Gastroesophageal sphincter (tissue), 4 donors: ENCODE measurements at places on chromosomes 3 and 15. TPM values are rescaled to one million over a fixed set of nuclear protein-coding genes. Genes with fewer than 3 reads are reported as not detected.

The FMN1 gene
- total RNA-seq, result 5.1 TPM

The SH2D7 gene
- total RNA-seq, result not detected

DNA sequence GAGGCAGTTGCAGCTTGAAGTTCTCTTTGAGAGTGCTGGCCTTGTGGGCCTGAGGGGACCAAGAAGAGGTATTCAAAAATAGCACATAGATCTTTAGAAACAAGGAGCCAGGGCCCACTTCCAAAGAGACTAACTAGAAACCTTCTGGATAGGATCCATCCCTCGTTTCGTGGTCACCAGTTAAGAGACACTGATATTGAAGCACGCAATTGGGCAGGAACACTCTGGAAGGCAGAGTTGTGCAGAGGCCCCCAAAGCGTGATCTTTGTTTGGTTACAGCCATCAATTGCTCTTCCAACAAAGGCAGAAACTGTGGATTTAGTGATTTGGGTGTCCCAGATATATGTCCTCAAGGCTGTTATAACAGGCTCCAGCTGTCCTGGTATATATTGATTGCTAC lies 46.7 kb upstream of the ACAN start:
- ATAC-seq, result no peak

The DNAH12 gene
- not detected for total RNA-seq

DNA sequence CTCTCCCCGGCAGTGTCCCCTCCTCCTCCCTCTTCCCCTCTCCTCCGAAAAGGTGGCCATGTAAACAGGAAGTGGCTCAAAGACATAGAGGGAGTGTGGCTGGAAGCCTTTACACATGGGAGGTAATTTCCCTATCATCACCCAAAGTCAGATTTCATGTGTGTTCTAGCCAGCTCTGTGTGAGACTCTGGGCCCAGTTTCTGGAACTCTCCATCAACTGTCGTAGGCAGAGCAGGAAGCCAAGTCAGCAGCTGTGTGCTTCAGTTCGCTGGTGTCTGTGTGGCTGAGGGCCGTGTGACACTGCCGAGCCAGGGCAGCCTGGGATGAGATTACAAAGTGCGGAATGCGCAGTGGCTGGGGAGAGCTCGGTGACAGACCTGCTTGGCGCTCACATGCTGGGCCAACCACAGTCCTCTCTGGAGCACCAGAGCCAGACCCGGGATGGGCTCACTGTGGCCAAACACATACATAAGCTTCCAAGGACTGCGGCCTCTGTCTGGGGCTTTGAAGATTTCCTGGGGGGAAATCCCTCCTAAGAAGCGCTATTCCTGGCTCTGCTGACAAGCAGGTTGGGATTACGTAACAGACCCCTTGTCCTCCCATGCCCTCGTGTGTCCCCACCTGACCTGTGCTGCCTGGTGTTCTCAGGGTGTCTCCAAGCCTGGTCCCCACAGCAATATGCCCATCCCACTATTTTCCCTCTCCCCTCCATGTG lies 50.7 kb downstream of the UMPS start:
- peak; percentile 84 for ATAC-seq

- ATAC-seq, result no peak
Observed at GRCh38 chr15:43135351-43135750, 2.0 kb downstream of the TMEM62 start.

DNA sequence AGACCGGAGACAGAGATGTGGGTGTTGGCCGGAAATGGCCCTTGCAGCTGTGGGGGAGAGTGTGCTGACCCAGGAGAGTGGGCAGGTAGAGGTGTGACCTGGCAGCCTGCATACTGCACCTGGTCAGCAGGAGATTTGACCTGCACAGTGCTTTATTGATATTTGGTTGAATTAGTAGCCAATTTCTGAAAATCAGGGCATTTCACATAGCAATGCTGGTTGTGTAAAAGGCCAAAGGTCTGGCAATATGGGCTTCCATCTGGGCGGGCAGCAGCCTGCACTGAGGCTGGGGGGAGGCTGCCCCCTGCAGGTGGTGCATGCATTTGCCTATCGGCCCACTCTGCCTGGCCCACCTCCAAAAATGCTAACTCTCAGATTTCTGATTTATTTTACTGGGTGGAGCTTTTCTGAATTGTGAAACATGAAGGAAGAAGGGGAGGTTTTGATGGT lies 9.4 kb upstream of the MGLL start:
- no peak for ATAC-seq

DNA sequence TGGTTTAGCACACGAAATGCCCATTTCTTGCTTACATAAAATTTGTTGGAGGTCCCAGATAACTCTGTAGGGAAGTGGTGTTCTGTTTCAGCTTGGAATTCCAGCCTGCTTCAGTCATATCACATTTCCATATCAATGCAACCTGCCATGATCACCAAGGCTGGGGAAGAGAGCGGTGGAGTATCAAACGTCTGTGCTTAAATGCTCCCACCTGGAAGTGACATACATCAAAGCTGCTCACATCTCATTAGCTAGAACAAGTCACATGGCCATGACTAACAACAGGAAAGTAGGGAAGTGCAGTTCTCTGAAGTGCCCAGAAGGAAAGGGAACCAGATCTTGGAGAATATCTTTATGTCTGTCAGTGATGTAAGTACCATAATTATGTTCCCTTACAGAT lies 130.2 kb upstream of the CFAP20DC start:
- ATAC-seq, result no peak

- ATAC-seq, result no peak
Observed at GRCh38 chr3:63400246-63400860, 122.2 kb downstream of the SYNPR start.

DNA sequence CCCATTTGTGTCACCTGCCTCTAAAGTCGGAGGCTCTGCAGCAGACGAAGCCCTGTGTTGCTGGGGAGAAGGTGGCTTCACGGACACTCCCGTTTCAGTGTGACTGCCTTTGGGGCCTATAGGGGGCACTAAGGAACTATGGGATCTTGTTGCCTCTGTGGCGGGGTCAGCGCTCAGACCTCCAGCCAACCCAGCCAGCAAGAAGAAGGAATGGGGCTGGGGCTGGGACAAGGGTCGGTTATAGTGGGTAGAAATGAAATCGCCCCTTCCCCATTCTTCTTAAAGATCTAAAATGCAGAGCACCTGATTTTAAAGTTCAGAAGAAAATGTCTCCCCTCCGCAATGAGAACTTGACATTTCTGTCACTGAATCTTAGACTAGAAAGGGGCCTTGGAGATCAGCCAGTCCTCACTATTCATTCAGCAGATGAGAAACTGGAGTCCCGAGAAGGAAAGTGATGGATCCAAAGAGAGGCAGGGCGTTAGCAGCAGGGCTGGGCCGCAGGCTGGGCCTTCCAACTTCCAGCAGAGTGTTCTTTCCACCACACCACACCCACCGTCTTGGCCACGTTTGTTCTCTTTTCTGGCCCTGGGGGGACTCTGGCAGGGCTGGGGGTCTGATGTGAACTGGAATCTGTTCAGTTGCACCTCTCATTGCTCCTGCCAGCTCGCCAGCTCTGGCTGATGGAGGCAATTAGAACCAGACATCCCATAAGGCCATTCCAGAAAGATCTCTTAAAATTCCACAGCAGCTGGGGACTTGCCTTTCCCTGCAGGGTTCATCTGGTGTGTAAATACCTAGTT lies 195.4 kb downstream of the OPA1 start:
- ATAC-seq, result peak; percentile 81

The NR2F2 gene
- total RNA-seq, result 82.7 TPM
